ENCODE measurements at places on chromosomes 6 and 20.

- no peak for DNase-seq
Observed at GRCh38 chr6:25754535-25754934, at the start of gene SLC17A4. TSS of gene SLC17A4 (plus strand) at chr6:25754742. CDS start at chr6:25761963, 7,221 bp downstream.

DNA sequence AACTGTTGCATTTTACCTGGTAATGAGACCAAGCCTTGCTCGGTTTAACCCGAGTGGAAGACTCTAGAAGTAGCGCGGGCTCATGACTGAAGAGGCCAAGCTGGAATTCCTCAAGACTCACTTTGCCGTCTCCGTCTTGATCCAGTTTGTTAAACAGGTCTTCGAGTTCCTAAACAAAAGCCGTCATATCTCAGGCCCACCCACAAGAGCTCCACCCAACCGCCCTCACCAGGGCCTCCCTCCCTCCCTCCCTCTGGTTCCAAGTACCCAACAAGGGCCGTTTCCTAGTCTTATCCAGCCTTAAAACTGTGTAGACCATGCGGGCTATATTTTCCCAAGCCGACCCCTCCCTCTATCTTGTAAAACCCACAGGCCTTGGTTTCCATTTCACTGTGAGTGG is 81.4 kb downstream of the NINL start:
- DNase-seq, result no peak

- no peak for DNase-seq
Observed at GRCh38 chr6:160238761-160239751, 19.6 kb downstream of the SLC22A2 start.

- DNase-seq, result no peak
Observed at GRCh38 chr20:9974324-9974723, 60.5 kb upstream of the ANKEF1 start.

- DNase-seq, result peak; percentile 57
Observed at GRCh38 chr6:29723666-29724588, 693 bp downstream of the HLA-F start.

- DNase-seq, result no peak
Observed at GRCh38 chr20:51480507-51481270, 61.8 kb downstream of the NFATC2 start.

- no peak for DNase-seq
Observed at GRCh38 chr20:39036011-39036410, 73.9 kb downstream of the DHX35 start.

GRCh38 chr20:10707068-10707467 is 33.3 kb upstream of the JAG1 start:
- DNase-seq, result no peak

DNA sequence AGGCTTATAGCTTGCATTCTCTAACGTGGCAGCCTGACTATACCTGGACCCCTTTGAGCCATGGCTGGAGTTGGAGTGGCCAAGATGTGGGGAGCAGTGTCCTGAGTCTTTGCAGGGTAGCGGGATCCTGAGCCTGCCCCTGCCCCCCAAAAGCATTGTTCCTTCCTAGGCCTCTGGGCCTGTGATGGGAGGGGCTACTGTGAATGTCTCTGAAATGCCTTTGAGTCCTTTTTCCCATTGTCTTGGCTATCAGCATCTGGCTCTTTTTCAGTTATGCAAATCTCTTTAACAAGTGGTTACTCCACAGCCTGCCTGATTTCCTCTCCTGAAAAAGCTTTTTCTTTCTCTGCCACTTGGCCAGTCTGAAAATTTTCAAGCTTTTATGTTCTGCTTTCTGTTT is 17.0 kb upstream of the PRL start:
- DNase-seq, result no peak

DNA sequence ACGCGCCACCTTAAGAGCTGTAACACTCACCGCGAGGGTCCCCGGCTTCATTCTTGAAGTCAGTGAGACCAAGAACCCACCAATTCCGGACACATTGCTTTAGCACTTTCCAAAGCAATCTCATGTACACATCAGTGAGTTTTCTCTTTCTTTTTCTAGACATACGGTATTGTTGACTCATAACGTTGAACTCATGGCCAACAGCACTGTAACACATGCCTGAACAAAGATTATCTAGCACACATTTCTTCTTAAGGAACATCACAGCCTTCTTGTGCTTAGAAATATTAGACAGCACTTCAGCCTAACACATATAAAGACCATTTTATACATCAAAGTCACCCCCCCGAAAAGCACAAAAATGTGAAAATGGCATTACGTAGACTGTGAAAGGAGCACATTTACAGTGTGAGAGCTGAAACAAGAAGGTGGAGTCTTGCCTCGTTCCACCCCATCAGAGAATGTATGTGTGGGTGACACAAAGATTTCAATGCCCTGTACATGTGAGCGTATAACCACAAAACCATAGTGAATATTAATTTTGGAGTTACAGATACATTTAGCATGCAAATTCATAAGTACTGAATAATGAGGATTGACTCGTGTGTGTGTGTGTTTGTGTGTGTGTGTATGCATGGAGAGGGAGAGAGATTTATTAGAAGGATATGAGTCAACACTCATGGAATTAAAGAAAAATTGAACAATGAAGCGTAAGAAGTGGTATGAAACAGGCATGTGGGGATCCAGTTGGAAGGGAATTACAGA is 134.1 kb downstream of the FAM83B start:
- no peak for DNase-seq

DNA sequence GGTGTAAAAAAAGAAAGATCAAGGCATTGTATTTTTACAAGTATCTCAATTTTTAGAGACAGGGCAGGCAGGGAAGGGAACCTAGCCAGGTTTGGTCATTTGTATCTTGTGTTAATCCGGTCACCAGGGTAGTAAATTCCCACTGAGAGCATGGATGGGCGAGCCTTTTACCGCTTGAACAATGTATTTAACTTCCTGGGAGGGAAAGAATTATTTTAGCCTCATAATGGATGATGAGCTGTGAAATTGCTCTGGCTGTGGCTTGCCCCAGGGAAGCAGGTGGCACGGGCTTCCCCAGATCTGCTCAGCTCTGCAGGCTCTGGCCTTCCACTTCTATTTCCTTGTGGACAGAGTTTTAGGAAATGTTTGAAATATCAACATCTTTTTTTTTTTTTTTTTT is 72.9 kb downstream of the TOX2 start:
- no peak for DNase-seq

DNA sequence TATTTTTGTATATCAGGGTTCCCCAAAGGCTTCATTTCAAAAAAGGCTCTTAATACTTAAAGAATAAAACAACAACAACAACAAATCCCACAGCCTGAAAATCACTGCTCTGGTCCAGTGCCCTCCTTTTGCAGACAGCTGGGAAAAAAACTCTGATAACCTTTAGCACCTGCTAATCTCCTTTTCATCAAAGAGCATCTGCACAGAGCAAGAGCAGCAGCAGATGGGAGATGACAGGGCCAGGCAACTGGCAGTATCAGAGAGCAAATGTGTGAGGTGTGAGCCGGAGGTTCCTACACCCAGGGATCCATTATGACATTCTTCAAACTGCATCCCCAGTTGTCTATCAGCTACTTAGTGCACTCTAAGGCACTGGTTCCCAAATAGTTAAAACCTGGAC is 25.7 kb downstream of the TTI1 start:
- no peak for DNase-seq

DNA sequence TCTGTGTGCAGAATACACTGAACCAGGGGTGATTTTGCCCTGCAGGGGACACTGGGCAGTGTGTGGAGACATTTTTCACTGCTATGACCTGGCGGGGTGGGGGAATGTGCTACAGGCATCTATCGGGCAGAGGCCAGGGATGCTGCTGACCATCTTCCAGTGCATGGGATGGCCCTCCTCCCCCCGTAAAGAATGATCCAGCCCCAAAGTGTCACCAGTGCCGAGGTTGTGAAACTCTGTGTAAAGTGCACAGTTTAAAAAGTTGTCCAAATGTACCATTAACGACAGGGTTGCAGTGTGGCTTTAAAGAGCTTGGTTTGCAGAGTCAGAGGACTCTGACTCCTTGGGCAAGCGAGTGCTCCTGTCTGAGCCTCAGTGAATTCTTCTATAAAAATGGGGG is 72.1 kb downstream of the SULF2 start:
- no peak for DNase-seq

DNA sequence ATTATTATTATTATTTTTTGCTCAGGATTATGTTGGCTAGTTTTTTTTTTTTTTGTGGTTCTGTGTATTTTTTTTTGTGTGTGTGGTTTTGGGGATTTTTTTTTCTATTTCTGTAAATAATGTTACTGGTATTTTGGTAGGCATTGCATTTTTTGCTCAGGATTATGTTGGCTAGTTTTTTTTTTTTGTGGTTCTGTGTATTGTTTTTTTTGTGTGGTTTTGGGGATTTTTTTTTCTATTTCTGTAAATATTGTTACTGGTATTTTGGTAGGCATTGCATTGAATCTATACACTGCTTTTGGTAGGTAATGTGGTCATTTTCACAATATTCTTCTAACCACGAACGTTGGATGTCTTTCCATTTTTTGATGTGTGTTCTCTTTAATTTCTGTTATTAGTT is 17.4 kb downstream of the PHF3 start:
- DNase-seq, result no peak

GRCh38 chr6:80728830-80729229 is 622.4 kb downstream of the BCKDHB start:
- no peak for DNase-seq

GRCh38 chr20:25042531-25043498 is 15.1 kb downstream of the ACSS1 start:
- no peak for DNase-seq

DNA sequence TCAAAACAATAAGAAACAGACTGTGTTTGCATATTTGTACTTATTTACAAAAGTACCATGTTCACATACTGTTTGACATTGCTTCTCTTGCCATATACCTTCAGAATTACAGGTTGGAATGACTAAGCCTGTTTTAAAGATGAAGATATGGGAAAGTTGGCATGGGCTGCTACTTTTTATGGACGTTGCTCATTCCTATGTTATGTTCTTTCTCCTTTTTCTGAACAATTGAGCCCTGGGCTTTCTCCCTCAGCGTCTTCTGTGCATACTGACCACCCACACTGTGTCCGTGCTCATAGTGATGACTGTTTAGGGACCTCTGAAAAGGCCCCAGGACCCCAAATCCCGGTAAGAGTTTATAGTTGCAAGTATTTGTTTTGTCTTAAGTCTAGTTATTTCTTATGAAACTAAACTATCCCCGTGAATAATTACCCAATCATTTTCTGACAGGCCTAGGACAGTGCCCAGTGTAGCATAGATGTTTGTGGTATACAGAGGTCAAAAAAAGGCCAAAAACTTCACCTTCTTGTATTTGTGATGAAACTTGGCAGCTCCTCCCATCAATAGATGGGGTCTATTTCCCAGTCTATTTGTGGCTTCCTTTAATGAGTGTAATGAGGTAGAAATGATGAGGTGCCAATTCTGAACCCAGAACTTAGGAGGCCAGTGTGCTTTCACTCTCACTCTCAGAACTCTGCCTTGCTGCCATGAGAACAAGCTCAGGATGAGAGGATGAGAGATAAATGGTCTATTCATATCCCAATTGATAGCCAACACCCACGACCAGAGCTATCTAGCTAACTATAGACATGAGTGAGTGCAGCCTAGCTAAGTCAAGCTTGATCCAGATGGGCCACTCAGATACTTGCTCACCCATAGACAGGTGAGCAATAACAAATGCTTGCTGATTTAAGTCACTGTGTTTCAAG is 40.9 kb downstream of the GSTA4 start:
- DNase-seq, result no peak

GRCh38 chr20:48051794-48052474 is 266.7 kb upstream of the SULF2 start:
- DNase-seq, result no peak

DNA sequence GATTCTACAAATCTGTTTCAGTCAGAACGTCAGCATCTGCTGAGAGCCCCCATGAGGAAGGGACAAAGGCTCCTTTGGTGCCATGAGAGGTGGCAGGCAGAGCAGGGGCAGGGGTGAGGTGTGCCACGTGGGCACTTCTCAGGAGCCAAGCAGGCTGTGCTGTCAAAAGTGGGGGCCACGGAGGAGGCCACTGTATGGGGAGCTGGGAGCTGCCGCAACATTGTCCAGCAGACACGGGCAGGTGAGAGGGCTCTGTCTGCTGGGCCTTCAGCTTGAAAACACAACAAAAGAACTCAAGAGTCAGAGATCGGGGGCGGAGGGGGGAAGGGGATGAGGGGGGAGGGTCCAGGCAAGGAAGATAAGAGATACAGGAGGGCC is 21.6 kb upstream of the FOXP4 start:
- no peak for DNase-seq

DNA sequence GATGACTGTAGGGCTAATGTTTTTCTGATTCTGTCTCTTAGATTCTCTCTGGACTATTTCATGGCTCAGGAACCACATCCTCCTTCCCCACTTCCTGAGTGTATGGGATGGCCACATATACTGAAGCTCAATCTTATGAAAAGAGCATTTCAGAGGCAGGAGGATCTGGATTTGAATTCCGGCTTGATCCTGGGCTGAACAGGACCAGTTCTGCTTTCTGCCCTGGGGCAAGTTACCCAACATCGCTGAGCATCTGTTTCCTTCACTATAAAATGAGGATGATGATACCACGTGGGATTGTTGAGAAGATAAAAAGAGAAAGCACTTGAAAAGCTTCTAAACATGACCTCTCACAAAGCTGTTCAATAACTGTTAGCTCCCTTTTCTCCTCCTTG is 168.4 kb upstream of the TNFAIP3 start:
- no peak for DNase-seq

DNA sequence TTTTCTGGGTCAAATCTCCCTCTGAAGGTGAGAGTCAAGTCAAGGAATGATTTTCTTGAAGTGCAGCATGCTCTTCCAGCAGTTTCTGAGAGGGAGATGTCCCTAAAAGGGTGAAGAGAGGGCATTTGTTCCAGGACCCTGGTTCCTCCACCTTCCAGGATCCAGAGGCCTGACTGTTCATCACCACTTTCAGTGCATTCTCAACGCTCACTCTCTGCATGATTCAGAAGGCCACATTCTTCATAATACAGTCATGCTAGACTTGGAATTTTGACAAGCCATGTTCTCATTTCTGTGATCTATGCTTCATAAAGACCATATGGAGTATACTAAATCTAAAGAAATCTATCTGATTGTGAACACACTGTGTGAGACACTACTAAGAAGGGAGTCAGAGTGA is 85.1 kb downstream of the PDE7B start:
- no peak for DNase-seq

- no peak for DNase-seq
Observed at GRCh38 chr20:35199740-35200139, 26.8 kb upstream of the MMP24 start.

- no peak for DNase-seq
Observed at GRCh38 chr6:56771189-56771588, 128.5 kb upstream of the DST start.

DNA sequence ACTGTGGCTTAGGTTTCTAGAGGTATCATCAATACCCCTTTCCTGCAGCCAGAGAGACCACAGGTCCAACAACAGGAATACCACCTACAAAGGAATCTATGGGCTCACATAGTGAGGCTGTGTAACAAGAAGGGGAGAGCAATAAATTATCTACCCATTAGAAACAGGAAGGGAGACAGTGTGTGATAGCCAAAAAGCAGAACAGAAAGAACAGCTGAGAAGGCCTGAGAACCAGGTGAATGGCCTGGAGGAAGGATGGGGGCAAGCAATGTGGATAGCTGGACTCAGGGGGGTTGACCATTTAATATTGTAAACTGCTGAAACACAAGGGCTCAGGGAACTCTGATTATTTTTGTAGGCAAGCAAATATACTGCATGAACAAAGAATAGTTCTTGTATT is 628.2 kb downstream of the COL12A1 start:
- no peak for DNase-seq

All from stimulated activated CD8-positive, alpha-beta memory T cell treated with anti-CD3 and anti-CD28 coated beads, Interleukin-7, amount 100 ng/mL, for 1 hour (primary cell).